Progenitor cell of endocrine pancreas (in vitro differentiated cells): ENCODE measurements at places on chromosomes 2 and 18.

DNA sequence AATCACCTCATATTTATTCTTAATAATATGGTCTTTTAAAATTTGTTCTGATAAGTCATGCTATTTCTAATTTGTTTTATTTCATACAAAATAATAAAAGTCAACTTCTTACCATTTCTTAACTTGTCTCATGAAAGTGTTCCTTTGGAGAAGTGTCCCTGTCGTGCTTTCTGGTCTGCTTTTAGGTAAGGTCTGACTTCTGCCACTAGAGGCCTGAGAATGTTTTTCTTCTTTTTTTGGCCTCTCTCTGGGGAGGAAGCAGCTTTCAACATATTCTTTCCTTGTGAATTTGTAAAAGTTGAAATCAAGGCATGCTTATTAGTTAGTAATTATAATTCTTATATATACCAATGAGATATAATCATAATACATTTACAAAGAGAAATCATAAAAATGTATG lies 39.4 kb downstream of the MAP2 start:
- no peak for DNase-seq

DNA sequence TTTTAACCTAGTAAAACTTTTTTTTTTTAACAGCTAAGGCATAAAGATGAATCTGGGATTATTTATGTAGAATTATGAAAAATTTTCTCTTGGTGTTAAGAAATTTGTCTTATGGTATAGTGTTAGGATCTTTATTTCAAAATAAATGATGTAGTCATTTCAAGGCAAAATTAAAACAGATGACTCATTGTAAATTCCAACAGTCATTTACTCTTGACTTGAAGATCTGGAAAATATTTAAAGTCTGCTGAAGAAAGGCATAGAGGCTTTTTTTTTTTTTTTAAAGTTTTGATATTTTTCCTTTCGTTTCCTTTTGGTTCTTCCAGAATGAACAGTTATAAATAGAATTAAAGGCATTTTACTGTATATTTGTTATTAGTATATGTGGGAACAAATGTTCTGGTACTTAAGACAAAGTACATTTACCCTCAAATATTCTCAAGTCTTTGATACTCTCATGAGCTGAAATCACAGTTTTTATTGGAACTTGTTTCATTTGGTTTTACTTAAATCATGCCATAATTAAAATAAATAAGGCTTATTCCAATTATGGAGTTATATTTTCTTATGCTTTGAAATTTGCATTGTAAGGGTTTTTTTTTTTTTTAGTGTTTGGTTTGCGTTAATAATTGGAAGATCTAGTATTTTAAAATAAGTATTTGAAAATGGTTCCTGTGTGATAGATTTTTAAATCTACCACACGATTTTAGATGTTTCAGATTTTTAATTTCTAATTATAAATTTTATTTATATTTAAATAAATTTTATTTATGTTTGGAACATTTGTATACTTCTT lies 29.9 kb downstream of the GLS start:
- no peak for DNase-seq

DNA sequence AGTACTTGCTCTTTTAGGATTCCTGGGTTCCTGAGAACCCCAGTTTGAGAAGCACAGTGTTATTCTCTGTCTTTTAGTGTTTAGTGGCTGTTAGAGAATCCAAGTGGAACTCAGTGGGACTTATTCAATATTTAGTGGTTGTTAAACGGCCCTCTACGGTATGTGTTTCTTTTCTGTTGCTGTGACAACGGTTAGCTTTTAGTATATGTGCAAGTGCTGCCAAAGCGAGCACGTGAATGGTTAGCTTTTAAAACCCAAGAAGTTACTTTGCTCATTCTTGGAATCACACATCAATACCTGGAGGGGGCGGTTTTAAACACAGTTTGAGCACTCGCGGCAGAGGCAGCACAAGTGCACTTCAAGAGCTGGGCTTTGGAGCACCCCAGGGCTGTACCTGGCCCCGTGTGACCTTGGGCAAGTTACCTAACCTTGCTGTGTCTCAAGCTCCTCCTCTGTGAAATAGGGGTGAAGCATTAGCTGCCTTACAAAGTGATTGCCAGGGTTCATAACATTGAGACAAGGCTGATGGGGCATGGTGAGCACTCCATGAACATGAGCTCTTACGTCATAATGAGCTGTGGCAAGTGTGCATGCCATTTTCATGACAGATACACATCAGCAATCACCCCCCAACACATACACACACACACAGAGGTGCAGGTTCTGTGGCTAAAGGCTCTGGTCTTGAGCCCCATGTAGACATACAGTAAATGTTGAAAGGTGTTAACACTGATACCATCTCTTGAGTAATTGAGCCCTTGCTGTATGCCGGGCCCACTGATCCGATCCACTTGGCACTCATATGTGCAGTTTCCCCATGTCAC lies 234.1 kb downstream of the ALPK2 start:
- DNase-seq = no peak

DNA sequence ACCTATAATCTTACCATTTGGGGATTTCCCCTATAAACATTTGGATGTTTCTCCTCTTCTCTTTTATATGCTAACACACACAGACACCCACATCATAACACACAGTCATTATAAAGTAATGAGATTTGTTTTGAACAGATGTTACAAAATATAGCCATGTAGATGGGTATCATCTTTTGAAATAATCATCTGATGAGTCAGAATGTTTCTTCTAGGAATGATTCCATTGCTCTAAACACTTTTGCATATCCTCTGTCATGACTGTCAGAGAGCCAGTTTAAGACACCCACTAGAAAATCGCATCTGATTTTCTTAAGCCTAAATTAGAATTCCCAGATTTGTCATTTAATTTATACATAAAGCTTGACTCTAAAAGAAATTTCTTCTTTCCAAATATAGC lies 442.6 kb downstream of the CMPK2 start:
- no peak for DNase-seq

DNA sequence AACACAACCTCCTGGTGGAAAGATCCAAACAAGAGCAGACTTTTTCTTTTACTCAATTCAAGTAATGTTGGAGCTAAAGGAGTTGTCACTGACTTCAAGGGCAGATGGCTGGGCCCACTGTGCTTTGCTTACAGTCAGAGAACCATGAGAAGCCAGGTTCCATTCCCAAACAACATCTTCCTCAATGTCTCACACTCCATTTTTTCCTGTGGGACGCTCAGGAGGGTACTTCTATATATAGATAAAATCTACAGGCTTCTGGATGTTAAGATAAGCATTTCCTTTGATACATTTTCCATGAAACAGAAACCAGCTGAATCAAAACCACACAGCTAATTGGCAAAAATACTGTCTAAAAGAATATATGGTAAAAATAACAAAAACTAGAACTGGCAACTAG lies 14.4 kb downstream of the IWS1 start:
- no peak for DNase-seq

- no peak for DNase-seq
These were observed 36.0 kb upstream of the NPAS2 start for GRCh38 chr2:100783987-100784386.

DNA sequence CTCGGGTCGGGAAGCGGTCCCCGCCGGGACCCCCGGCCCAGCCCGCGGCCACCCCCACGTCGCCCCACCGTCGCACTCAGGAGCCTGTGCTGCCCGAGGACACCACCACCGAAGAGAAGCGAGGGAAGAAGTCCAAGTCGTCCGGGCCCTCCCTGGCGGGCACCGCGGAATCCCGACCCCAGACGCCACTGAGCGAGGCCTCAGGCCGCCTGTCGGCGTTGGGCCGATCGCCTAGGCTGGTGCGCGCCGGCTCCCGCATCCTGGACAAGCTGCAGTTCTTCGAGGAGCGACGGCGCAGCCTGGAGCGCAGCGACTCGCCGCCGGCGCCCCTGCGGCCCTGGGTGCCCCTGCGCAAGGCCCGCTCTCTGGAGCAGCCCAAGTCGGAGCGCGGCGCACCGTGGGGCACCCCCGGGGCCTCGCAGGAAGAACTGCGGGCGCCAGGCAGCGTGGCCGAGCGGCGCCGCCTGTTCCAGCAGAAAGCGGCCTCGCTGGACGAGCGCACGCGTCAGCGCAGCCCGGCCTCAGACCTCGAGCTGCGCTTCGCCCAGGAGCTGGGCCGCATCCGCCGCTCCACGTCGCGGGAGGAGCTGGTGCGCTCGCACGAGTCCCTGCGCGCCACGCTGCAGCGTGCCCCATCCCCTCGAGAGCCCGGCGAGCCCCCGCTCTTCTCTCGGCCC lies 13.6 kb downstream of the SPEG start:
- DNase-seq = no peak

GRCh38 chr2:187580462-187581124 lies 26.4 kb upstream of the TFPI start:
- no peak for DNase-seq

DNA sequence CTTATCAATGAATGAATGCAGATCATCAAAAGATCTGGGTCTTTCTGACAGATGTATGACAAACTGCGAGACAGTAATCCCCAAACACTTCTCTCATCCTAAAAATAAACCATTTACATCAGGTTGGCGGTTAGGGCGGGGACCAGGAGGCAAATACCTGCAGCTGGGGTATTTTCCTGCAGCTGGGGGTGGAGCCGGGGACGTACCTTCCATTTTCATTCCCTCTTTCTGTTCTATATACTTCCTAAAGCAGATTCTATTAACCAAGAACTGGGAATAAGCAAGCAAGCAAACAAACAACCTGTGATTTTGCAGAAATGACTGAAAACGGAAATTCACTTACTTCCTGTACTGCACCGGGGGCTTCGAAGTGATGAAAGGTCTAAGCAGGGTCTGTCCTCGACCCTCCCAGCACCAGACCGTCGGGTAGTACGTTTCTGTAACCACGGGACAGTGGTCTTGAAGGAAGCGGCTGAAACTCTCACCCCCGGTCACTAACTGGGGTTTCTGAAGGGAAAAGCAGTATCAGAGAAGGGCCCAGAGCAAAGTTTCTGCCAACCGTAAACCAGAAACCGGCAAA lies 1.2 kb downstream of the ABHD3 start:
- no peak for DNase-seq

GRCh38 chr2:44897406-44897805 lies 44.1 kb upstream of the SIX3 start:
- no peak for DNase-seq

DNA sequence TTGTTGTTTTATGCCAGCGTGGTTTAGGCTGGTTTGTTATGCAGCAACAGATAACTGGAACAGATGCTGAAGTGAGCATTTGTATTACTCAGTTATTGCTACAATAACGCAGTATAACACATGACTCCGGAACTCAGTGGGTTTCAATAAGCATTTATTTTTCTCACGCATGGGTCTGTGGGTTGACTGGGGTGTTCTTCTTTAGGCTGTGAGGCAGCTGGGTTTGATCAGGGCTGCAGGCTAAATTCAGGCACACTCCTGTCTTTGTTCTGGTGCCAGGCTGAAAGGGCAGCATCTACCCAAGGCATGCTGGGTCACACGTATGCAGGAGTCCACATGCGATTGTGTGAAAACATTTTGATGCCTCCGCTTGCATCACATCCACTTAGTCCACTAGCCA lies 3.8 kb upstream of the SLC1A4 start:
- no peak for DNase-seq

DNA sequence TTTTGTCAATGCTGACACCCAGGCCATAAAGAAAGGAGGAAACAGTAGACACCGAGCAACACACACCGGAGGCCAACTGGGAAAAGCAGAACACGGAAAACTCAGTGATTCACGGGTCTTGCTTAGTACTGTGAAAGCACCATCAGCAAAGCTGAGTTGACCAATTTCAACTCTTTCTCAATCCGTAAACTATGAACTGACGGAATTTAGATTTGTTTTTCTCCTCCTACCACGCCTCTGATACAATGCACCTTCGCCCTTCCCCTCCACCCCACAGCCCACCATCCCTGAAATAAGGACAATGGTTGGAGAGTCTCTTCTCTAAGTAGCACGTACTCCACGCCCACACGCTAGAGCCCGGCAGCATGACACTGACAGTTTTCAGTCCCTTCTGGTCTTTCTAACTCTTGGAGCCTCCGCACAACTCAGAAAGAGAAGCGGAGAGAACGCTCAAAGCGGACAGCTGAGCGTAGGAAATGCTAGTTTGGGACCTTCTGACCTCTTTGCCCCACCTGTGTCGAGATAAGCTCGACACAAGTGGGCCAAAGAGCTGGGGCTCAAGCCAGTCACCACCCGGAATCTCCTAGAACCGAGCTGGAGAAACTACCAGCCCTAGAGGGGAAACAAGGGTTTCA lies 669 bp downstream of the LNPK start:
- DNase-seq = no peak

DNA sequence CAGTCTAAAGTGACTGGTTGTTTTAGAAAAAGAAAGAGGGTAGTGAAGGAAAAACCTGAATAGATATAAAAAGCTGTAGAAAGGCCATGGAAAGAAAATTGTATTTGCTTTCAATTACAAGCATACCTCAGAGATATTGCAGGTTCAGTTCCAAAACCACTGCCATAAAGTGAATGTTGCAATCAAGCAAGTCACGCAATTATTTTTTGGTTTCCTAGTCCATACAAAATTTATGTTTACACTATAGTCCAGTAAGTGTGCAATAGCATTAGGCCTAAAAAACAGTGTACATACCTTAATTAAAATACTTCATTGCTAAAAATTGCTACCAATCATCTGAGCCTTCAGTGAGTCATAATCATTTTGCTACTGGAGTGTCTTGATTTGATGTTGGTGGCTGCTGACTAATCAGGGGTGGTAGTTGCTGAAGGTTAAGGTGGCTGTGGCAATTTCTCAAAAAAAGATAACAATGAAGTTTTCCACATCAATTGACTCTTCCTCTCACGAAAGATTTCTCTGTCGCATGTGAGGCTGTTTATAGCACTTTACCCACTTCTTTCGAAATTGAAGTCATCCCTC lies 2003.8 kb upstream of the PIK3C3 start:
- DNase-seq = no peak

DNA sequence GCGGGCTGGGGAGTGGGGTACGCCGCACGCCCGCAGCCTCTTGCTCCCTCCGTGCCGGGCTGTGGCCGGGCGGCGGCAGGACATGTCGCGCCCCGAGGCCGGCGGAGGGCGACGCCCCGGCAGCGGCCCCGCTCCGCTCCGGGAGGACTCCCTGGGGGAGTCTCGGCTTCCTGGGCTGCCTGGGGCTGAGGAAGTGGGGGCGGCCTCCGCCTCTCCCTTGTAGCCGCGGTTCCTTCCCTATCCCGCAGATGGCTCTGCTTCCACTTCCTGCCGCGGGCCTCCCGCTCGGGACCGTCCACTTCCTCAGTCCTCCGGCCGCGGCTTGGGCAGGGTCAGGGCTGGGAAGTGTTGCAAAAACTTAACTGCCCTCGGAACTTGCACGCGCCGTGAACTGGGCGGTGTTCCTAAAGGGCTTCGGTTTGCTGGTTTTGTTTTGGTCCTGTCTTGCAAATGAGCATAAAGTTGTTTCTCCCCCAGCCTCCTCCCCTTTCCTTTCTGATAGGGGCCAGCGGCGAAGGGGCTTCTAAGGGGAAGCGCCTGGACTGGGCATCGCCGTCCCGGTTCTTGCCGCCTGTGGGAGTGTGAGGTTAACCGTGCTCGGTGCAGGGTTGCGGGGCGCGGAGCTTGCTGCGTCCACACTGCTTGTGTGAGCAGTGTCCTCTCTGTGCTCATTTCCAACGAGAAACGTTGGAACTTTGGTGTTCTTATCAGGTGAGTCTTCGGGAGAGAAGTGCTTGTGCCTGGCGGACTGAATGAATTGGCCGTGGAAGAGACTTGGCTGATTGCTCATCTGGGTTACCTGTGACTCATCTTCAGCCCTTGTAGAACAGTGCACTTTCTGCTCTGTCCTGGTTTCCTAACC lies 600 bp downstream of the RALB start:
- peak; percentile 62 for DNase-seq

GRCh38 chr2:181319286-181319685 lies 137.9 kb upstream of the ITGA4 start:
- no peak for DNase-seq

GRCh38 chr18:42018831-42019230 lies 63.8 kb downstream of the PIK3C3 start:
- DNase-seq = no peak
